ENCODE measurements at places on chromosomes 2 and 18. TPM values are rescaled to one million over a fixed set of nuclear protein-coding genes. Genes with fewer than 3 reads are reported as not detected.

Gene PARD3B
- total RNA-seq, result 2.3 TPM

DNA sequence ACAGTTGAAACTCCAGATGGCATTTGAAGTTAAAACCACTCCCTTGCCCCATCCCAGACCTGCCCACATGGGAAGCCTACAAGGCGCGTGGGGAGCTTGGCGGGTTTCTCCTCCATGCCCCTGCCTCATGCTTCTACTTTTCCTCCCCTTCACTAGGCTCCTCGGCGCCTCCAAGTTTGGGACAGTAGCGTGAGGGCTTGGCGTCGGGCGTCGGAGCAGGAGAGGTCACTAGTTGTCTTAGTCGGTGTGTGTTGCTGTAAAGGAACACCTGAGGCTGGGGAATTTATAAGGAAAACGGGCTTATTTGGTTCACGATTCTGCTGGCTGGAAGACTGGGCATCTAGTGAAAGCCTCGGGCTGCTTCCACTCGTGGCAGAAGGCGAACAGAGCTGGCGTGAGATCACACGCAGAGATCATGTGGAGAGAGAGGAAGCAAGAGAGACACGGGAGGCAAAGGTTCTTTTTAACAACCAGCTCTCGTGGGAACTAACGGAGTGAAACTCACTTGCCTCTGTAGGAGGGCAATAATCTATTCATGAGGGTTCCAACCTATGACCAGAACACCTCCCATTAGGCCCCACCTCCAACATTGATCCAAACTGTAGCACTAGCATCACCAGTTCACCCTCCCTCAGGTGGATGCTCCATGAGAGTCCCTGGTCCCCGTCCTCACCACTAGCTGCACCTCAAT, 25.3 kb downstream of the ITM2C start:
- no peak for DNase-seq

Gene UGT1A10
- not detected for total RNA-seq

- no peak for DNase-seq
Observed at GRCh38 chr2:124079045-124079444, 54.0 kb downstream of the CNTNAP5 start.

GRCh38 chr18:50388988-50389387, 14.1 kb downstream of the SKA1 start:
- no peak for DNase-seq

Gene KCNG2
- 0.14 TPM for total RNA-seq

Gene CRYGD
- 5.5 TPM for total RNA-seq

Gene CCDC141
- total RNA-seq, result 1.2 TPM

DNA sequence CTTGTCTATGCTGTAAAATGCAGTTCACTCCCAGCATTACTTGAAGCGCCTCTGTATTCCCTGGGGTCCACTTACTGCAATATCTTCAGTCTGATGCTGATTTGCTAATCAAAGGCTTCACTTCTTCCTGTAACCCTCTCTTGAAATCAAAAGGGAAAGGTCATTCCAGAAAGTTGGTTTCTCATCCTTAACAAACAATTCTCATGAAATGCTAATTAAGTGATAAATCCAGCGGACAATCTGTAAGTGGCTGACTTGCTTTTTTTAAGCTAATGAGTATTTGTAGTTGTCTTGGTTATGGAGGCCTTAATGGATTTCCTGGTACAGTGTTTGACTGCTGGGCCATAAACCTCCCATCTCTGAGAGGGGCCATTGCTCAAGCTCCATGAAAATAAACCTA, 499.6 kb upstream of the HS6ST1 start:
- no peak for DNase-seq

DNA sequence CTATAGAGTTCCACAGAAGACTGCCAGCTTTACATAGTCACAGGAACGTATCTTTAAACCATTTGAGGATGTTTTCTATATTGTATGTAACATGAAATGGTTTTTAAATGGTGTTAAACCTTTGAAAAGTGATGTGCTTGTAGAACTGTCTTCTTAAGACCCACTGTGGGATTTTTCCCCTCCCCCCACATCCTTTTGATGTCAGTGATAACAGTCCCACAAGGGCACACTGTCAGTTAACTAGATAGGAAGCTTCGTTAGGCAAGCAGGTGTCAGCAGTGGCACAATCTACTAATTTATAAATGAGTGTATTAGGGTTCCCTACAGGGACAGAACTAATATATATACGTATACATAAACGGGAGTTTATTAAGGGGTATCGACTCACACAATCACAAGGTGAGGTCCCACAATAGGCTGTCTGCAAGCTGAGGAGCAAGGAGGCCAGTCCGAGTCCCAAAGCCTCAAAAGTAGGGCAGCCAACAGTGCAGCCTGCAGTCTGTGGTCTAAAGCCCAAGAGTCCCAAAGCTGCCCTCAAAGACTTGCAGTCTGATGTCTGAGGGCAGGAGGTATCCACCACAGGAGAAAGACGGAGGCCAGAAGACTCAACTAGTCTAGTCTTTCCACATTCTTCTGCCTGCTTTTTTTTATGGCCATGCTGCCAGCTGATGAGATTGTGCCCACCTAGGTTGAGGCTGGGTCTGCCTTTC, 23.8 kb upstream of the HNRNPLL start:
- no peak for DNase-seq

- no peak for DNase-seq
Observed at GRCh38 chr2:27290549-27290948, 8.3 kb downstream of the TRIM54 start.

DNA sequence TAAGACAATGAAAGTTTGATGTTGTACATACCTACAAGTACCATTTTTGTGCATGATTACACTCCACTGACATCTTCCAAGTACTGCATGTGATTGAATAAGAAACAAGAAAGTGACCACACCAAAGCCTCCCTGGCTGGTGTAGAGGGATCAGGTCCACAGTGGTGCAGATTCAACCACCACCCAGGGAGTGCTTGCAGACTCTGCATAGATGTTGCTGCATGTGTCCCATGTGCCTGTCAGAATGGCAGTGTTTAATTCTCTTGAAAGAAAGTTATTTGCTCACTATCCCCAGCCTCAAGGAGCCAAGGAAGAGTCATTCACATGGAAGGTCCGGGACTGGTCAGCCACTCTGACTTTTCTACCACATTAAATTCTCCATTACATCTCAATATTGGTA, 114.5 kb downstream of the MMADHC start:
- no peak for DNase-seq

DNA sequence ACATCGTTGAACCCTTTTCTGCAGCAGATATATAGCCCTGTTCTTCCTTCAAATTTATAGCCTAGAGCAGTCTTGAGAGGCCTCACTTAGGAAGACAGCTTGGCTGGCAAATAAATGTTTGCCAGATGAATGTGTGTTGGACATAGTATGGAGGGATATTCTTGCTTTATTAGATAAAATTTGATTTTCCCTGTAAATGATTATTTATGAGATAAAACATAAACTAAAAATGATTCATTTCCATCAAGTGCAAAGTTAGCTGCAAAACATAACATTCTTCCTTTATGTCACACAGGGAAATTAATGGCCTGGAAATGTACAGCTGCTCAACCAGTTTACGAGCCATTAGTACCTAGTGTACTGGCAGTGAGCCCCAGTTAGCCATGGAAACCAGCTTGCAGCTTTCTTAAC, 82.5 kb downstream of the LIMS1 start:
- DNase-seq, result no peak

GRCh38 chr2:128631698-128632500, 313.2 kb upstream of the HS6ST1 start:
- peak; percentile 39 for DNase-seq

DNA sequence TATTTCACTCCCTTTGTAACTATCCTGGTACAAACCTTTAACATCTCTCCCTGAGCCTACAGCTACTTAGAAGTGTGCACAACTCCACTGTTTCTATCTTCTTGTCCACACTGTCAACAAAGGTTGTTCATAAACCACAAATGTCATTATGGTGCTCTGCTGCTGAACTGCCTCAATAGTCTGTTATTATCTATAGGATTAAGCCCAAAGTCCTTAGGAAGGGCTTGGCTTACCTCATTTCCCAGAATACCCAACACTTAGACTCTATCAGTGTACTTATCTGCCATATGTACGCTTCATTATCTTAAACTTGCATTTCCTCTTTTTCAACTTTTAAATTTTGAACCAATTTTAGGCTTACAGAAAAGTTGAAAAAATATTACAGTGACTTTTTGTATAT, 94.2 kb downstream of the HNMT start:
- DNase-seq, result no peak

GRCh38 chr2:54999182-54999581, 51.1 kb downstream of the RTN4 start:
- no peak for DNase-seq

Gene PECR
- 12.1 TPM for total RNA-seq

- DNase-seq, result peak; percentile 73
Observed at GRCh38 chr2:241890524-241891235, 21.2 kb downstream of the RTP5 start.

GRCh38 chr18:23992941-23993280, 21.6 kb upstream of the TTC39C start:
- no peak for DNase-seq

- no peak for DNase-seq
Observed at GRCh38 chr2:84212611-84213314, 246.3 kb downstream of the SUCLG1 start.

- peak; percentile 73 for DNase-seq
Observed at GRCh38 chr2:172734711-172735581, 699 bp upstream of the RAPGEF4 start.

DNA sequence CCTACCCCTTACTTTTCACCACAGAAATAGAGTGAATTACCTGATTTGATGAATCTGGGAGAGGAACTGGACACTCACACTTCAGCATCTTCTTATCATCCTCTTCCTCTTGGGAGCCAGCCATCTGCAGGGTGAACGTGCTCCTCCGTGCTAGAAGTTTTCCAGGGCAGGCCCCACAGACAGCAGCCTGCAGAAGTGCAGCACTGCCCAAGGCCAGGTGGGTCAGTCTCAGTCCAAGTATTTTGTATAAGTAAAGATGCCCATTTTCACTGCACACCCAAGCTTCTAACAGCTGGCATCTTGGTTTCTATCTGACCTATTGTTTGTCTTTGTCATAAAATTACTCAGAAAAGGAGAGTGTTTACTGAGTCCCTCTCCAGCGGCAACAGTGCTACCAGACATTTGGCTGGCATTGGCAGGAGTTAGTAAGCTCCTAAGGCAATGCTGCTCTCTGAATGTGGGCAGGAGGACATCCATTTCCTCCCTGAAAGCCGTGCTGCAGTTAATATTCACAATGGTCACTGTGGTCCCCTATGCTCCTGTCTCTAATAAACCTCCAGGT, 222.6 kb upstream of the CTAGE1 start:
- no peak for DNase-seq

Gene OXER1
- total RNA-seq, result 0.69 TPM

DNA sequence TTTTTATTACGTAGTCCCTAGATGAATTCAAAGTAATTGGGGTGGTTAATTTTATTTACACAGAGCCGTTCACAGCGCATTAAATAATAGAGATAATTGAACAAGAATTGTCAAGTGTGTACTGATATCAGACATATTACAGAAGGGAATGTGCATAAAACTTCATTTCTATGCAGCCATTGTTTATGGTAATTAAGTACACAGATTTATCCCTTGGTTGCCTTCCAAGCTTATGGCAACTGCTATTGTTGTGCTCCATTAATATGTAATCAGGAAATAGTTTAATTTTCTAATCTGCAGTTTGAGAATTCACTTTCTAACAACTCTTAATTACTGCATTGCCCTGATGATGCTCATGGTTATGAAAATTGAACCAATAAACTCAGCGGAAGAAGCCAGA, 47.3 kb upstream of the OTX1 start:
- no peak for DNase-seq

DNA sequence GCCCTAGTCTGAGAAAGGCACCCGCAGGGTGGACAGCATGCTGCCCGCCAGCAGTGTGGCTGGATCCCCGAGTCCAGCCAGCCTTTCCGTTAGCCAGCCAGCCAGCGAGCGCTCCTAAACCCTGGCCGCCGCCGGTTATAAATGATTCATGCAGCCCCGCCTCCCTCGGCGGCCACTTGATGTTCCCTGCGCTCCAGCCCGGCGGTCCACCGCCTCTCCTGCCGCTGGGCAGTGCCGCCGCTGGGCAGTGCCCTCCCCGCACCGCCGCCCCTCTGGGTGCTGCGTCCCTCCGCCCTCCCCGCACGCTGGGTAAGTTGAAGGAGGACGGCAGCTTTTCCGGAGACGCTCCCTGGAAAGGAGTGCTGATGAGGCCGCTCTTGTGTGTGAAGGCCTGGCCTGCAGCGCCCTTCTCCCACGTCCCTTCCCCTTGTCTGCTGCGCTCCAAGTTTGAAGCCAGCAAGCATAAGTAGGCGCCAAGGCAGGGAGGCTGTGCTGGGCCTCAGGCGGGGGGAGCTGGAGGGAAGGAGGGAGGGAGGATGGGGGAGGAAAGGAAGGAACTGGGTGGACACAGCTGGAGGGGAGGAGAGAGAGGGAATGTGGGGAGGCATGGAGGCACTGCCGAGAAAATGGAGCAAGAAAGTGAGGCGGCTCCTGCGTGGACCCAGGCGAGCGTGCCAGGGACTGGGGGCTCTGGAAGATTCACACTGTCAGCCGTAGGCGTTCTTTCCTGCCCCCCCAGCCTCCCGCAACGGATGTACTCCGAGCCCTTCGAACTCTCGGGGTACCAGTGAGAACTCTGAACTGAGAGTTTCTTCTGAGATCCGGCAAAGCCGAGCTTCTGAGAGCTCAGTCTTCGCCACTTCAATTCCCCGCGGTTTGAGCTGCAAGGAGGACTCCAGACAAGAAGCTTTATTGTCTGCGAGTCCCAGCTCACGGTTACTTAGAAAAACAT, 131.9 kb downstream of the GLI2 start:
- peak; percentile 87 for DNase-seq

DNA sequence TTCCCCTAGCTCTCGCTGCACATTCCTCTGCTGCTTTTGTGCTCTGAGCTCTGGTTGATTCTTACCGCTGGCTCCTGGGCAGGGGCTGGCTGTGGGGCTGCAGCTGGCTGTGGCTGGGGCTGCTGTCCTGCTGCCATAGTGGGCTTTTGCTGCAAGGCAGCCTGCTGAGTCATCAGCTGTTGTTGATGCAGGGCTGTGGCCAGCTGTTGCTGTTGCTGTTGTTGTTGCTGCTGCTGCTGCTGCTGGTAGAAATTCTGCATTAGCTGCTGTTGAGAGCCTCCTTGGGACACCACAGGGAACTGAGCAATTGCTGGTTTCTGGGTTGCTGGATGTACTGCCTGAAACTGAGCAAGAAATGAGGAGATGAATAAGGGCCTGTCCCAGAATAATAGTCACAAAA, 77.2 kb upstream of the NFU1 start:
- peak; percentile 44 for DNase-seq

GRCh38 chr2:47595687-47596086, 187.3 kb upstream of the MSH6 start:
- peak; percentile 58 for DNase-seq

DNA sequence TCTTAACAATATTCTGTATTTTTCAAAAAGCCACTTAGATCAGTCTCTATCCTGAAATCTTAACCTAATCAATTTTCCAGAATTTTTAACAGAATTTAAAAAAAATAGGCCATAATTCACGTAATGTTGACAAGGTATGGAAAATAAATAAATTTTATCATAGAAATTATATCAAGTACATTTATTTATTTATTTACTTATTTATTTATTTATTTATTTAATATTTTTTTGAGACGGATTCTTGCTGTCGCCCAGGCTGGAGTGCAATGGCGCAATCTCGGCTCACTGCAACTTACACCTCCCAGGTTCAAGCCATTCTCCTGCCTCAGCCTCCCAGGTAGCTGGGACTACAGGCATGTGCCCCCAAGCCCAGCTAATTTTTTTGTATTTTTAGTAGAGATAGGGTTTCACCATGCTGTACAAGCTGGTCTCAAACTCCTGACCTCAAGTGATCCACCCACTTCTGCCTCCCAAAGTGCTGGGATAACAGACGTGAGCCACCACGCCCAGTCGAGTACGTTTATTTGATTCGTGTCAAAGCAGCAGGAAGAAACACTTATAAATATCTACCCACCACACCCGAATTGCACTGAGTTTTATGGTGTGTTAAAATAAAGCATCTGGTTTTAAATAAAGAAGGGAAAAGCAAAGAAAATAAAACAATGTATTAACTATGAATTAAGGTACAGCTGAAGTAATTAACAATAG, 60.1 kb downstream of the DSC3 start:
- DNase-seq, result no peak

Gene SPHKAP
- total RNA-seq, result not detected
